ENCODE measurements at places on chromosomes 1 and 21. TPM values are rescaled to one million over a fixed set of nuclear protein-coding genes. Genes with fewer than 3 reads are reported as not detected.

CNTN2 gene
- total RNA-seq, result not detected

SPTA1 gene
- not detected for total RNA-seq

KCNE1 gene
- 2.8 TPM for total RNA-seq

CRNN gene
- total RNA-seq, result not detected

TMPRSS3 gene
- total RNA-seq, result 0.45 TPM

RPL5 gene
- total RNA-seq, result 1,327 TPM

TTLL10 gene
- total RNA-seq, result not detected
